ENCODE measurements at places on chromosomes 5 and 9. TPM values are rescaled to one million over a fixed set of nuclear protein-coding genes. Genes with fewer than 3 reads are reported as not detected.

The SLC24A2 gene
- not detected for total RNA-seq

The DDX46 gene
- 53.7 TPM for total RNA-seq

The CCNI2 gene
- total RNA-seq: not detected

DNA sequence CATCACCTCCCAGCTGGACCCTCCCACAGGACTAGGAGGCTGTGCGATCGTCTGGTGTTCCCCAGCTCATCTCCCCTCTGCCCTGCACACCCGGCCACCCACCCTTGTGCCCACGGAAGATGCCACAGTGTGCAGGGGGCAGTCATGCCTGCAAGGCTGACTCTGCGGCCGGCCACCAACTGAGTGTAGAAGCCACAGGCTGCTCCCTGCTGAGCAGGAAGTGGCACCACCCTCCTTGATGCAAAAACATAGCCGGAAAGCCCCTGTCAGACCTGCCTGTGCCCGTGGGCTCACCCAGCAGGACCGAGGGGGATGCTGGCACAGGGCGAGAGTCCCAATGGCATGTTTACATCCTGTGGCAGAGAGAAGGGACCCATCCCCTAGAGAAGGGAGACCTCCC is 40.3 kb upstream of the SLC12A7 start:
- no peak for DNase-seq

DNA sequence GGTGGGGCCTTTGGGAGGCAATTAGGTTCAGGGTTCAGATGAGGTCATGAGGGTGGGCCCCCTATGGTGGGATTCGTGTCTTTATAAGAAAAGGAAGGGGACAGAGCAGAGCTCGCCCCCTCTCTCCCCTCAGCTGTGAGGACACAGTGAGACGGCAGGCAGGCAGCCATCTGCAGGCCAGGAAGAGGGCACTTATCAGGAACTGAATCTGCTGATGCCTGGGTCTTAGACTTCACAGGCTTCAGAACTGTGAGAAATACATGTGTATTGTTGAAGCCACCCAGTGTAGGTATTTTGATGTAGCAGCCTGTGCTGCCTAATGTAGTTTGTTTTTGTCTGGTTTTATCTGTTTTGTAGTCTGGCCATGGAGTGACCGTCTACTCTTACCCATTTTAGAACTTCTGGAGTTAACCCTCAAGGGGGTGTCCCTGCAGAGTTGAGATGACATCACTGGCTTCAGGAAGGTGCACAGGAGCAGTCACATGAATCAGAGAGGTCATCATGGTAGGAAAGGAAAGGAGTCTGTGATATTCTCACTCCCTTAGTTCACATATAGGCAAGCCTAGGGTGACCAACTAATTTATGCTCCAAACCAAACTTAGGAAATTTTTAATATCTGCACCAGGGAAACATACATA is 71.0 kb downstream of the LRRC70 start:
- DNase-seq: peak; percentile 54

DNA sequence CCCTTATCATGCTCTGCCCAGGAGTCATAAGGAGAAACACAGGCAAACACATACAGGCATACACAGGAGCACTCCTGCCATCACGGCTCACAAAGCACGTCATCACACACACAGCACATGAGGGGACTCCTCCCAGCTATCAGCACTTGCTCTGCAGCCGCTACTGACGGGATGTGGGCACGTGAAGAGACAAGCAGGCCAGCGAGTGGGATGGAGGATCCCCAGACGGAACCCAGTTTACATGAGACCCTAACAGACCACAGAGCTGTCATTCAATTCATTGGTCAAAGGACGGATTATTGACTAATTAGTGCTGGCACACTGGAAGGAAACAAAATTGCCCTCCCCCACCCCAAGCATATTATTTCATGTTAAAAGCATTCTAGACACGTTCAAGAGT is 53.6 kb downstream of the SEMA4D start:
- DNase-seq: no peak

DNA sequence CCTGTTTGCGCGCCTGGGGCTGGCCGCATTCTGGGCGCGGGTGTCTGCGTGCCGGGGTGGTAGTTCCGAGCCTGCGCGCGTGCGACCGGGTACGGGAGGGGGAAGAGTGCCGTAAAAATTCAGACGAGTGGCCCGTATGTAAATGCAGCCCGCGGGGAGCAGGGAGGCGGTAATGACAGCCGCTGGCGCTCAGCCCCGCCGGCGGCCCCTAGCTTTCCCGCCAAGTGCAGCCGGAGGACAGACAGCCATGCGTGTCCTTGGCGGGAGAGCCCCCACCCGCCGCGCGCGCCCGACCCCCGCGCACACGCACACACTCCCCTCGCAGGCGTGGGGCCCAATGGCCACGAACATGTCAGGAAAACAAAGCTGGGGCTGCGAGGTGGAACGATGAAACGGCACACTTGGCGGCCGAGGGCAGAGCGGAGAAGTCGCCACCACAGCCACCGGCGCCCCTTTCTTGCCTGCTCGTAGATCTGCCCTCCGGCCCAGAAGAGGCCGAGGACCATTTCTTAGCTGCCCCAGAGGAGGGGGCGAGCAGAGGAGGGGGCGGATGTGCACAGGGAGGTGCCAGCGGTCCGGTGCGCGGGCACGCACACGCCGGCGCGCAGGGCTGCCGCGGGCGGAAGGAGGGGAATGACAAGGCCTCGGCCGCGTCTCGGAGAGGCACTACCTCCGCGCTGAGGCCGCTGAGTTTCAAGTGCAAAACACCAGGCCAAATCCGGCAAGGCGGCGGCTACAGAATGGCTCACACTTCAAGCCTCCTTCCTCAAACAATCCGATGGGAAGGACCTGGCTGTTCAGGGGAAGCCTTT is 208.4 kb downstream of the MEF2C start:
- peak; percentile 48 for DNase-seq

- DNase-seq: peak; percentile 75
Observed at GRCh38 chr5:15752663-15753285, 252.8 kb downstream of the FBXL7 start.

DNA sequence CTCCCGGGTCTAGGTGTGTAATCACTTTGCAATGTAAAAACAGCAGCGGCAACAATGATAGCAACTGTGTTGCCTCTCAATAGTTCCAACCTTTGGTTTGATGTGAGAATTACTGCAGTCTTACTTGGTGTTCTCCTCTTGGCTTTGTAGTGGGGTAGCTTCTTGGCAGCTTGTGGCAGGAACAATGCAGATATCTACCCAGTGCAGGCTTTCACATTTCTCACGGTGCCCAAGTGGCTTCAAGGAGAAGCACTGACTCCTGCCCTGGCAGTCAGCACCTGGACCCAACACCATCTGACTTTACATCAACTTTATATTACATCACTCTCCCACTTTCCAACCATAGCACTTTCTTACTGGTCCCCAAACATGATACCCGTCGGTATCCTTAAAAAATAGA is 28.4 kb upstream of the TIFAB start:
- no peak for DNase-seq

- no peak for DNase-seq
Observed at GRCh38 chr9:133037775-133038515, 7.1 kb downstream of the GTF3C5 start.

- DNase-seq: no peak
Observed at GRCh38 chr9:29778281-29778849, 2205.1 kb upstream of the C9orf72 start.

- peak; percentile 66 for DNase-seq
Observed at GRCh38 chr9:134293611-134294152, 32.6 kb upstream of the RXRA start.

DNA sequence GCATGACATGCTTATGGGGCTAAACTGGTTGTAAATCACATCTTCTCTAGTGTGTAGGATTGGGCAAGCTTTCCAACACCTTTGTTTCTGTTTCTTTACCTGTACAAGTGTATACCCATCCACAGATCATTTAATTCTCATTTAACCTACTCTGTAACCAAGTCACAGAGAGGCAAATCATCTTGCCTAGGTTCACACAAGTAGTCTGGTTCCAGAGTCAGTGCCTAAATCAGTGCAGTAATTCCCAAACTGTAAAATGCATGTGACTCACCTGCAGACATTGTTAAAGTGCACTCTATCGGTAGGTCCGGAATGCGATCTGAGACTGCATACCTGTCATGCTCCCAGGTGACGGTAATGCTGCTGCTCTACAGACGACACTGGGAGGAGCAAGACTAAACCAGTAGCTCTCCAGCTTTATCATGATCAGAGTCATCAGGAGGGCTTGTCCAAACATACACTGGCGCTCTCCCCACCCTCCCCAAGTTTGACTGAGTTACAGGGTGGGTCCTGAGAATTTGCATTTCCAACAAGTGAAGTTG is 107.9 kb upstream of the FREM1 start:
- no peak for DNase-seq

DNA sequence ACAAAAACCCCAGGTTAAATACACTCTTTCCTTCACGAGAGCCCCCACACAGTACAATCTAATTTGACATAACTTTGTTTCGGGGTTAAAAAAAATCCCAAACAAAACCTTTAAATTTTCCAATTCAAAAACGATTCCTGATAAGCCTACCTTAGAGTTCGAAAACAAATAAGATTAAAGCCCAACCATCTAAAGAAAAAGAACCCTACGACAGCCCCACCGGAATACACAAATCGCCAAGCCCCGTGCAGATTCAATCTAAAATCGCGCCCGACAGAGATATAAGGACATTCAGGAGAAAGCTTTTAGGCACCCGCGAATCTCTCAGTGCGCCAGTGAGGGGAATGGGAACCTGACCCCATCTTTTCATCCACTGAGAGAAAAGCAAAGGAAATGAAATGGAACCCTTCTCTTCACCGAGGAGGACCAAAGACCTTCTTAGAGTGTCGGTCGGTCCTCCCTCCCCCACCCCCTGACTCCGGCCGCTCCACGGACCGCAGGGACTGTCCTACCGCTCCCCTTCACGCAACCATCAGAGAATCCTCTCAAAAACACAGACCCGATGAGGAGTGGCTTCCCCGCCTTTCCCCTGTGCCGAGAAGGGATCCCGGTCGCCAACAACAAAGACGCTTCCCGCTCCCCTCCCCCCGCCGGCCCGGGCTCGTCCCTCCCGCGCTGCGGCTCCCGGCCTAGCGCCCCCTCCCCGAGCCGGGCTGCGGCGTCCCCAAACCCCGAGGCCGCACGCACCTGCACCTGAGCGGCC is 925 bp downstream of the ABHD17B start:
- DNase-seq: peak; percentile 71

Data from aorta (tissue), 5 donors.